ENCODE measurements at places on chromosomes 12 and 14. TPM values are rescaled to one million over a fixed set of nuclear protein-coding genes. Genes with fewer than 3 reads are reported as not detected.

DNA sequence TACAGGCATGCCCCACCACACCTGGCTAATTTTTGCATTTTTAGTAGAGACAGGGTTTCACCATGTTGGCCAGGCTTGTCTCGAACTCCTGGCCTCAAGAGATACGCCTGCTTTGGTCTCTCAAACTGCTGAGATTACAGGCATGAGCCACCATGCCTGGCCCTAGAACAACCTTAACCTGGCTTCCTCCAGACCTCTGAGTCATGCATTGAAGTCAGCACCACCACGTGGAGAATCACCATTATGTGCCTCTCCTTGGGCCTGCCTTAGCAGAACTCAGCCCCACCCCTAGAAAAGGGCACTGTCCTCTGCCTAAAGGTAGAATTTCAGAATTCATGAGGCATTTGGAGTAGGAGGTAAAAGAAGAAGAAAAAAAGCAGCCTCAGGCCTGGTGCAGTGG lies 49.0 kb downstream of the LIMA1 start:
- DNase-seq: no peak

- DNase-seq: no peak
Observed at GRCh38 chr14:90625445-90625844, 190.8 kb downstream of the TTC7B start.

DNA sequence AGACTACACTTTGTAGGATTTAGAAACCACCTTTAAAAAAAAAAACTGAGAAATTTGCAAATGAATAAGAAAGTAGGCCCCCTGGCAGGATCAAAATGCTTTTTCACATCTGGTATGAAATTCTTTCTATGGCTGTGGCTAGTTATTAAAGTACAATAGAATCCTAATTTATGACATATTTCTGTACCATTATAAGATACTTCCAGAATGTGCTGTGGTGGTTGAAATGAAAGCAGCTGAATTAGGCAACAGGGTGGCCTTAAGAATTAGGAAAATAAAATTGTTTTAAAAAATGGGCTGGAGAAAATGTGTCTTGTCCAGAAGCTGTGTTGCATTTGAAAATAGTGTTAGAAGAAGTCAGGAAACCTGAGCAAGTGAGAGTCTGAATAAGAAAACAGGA lies 85.9 kb upstream of the PDE3A start:
- DNase-seq: no peak

DNA sequence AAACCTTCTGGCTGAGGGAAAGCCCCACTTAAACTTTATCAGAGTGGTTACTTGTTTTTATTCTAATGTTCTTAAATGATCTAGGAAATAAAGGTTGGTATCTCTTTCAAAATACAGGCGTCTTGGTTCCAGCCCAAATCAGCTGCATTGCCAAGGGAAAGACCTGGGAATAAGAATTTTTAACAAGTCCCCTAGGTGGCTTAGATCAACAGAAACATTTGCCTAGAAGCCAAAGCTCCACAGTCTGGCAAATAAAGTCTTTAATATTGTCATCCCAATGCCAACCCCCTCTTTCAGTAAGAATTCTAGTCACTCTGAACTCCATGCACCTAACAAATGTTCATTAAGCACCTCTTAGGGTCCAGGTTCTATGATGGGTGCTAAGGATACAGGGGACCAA lies 66.8 kb downstream of the ARL6IP4 start:
- DNase-seq: no peak

GRCh38 chr12:94180558-94181296 lies 32.4 kb downstream of the PLXNC1 start:
- no peak for DNase-seq

DNA sequence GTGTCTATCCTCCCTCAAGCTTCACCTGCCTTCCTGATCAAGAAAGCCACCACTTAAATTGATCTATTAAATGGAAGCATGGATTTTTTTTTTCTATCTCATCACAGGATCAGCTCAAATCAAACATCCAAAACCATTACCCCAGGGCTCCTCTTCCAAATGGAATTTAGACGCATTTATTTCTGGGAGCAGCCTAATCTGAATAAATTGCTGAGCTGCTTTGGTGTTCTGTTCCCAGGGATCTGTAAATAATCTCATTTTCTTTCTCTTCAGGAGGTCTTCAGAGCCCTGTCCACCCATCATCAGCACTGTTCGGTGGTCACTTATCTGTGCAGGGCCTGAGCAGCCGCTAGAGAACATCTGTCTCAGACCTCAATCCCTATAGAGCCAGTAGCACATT lies 695.4 kb upstream of the TMEM132C start:
- DNase-seq: no peak

- no peak for DNase-seq
Observed at GRCh38 chr12:44555454-44555853, 320.7 kb downstream of the NELL2 start.

DNA sequence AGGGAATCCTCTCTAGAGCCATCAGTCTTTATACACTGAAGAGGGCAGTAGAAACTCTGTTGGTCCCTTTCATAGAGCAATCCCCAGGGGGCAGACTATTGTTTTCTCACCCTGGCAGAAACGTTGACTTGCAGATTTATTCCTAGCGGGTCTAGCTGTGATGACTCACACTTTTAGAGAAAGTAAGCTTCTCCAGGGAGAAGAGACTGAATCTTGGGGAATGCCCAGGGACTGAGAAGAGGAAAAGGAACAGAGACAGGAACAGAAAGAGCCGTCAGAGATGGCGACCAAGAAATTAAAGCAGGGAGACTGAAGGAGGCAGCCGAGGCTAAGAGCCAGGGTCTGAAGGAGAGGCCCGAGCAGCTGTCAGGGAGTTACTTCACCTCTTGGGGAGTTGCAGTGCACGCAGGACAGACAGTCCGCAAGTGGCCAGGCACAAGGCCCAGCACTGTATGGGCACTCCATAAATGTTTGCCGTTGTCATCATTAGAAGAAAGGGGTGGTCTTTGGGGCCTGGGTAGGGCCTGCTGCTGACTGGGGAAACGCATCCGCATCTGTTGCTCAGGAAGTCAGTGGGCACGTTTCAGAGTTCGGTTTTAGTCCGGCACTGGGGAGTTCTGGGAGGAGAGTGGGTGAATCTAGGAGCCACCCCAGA lies 13.0 kb downstream of the PLEKHG6 start:
- DNase-seq: no peak

DNA sequence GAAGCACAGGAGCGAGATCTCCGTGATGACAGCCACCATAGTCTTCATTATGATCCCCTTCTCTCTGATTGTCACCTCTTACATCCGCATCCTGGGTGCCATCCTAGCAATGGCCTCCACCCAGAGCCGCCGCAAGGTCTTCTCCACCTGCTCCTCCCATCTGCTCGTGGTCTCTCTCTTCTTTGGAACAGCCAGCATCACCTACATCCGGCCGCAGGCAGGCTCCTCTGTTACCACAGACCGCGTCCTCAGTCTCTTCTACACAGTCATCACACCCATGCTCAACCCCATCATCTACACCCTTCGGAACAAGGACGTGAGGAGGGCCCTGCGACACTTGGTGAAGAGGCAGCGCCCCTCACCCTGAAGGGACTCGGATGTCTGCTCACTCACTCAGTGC lies 775 bp downstream of the OR10P1 start:
- DNase-seq: no peak

DNA sequence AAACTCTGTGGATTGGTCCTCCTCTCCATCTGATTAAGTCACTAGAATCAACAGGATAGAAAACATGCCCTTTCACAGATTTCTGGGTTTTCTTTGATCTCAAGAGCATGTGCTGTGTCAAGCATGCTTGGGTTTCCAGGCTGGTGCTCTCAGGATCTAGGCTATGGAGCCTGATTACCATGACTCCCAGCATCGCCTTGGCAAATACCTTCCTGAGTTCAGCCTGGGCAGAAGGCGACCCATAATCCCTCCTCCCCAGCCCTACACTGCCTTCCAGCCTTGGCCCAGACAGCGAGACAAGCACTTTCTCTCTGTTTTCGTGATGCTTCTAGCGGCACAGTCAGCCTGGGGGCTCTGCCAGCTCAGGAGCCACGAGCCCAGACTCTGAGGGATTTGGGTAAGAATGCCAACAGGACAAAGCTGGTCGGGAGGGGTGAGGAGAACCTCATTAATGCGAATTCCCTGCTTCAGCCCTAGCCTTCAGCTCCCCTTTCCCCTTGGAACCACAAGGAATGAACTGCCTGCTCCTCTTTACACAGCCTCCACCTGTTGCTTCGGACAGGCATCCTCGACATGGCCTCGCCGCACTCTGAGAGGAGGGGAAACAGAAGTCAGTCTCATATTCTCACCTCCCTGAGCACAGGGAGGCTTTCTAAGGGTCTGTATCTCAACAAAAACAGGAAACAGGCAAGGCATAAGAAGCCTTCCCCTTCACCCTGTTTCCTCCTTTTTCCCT lies 227.1 kb downstream of the MSRB3 start:
- no peak for DNase-seq

Gene INHBE
- 0.64 TPM for total RNA-seq

Gene HELB
- 4.3 TPM for total RNA-seq

Gene NRIP2
- 2.0 TPM for total RNA-seq

Gene TSPAN11
- total RNA-seq: 4.0 TPM

Gene SIX6
- total RNA-seq: not detected

Data from heart left ventricle (tissue), 16 donors.